ENCODE measurements at places on chromosomes 7 and 10.

DNA sequence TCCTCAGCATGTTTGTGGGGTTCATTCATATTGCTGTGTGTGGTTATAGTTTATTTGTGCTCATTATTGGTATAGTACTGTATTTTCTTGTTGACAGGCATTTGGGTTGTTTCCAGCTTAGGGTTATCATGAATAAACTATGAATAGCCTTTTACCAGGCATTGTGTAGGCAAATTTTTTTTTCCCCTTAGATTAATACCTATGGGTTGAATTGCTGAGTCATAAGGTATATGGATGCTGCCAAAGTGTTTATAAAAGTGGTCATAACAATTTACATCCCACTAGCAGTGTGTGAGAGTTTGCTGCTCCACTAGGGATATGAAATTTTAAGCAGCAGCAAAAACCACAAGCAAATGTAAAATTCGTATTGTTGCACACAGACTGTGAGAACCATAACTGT, 175.0 kb downstream of the PLPP4 start:
- peak; percentile 44 for DNase-seq

DNA sequence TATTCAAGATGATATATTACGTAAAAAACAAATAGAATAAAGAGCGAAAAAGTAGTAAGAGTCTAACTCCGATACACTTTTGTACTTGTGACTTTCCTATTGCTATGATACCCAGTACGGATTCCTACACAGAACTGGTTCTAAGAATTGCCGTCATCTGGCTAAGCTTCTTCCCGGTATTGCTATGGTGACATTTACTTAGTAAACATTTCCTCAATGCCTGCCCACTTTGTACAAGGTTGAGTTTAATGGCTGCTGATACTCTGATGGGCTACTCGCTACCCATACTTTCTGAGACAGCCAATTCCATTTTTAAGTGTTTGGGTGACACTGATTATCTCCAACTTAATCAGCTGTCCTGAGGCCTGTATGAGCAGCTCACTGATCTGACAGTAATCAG, 55.6 kb downstream of the OSBPL3 start:
- no peak for DNase-seq

GRCh38 chr7:64558323-64558705, 4.6 kb downstream of the ZNF680 start:
- no peak for DNase-seq

- no peak for DNase-seq
Observed at GRCh38 chr7:154685564-154685901, 317.4 kb downstream of the PAXIP1 start.

GRCh38 chr7:37694208-37695094, 10.9 kb downstream of the GPR141 start:
- DNase-seq, result no peak

GRCh38 chr7:101877882-101878591, 60.6 kb downstream of the CUX1 start:
- DNase-seq, result no peak

GRCh38 chr7:114793155-114793845, 128.6 kb upstream of the MDFIC start:
- peak; percentile 17 for DNase-seq

DNA sequence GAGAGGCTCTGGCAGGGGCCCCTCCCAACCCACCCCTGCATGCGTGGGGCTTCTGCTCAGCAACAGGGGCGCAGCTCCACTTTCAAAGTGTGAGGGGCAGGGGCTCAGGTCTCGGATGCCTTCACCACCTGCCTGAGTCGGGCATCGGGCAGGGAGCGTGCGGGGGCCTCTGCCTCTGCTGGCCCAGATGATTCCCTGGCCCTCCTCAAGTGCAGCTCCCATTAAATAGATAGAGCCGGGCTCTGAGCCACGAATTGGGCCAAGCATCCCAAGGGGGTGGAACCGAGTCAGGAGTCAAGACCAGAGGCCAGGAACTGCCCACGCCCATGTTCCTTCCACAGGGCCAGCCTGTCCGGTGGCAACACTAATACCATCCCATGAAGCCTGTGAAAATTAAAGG, 108.9 kb upstream of the FAM20C start:
- no peak for DNase-seq

DNA sequence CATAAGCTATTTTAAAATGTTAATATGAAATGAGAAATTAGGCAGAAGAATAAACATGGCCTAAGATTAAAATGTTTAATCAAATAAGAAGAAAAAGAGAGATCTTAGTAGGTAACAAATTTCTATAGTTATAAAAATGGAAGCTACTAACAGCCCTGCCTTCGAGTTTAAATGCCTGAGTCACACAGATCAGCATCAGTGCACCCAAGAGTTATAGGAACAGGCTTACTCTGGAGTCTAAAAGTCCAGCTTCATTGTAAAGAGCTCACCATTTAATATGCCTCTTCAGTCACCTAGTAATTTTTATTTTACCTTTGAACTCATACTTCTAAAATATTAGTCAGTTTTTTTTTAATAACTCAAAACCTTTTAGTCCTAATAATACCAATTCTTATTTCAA, 52.6 kb downstream of the BRI3 start:
- DNase-seq, result no peak

- DNase-seq, result no peak
Observed at GRCh38 chr7:132581431-132581830, 5.2 kb upstream of the PLXNA4 start.

- DNase-seq, result no peak
Observed at GRCh38 chr10:13078912-13079775, 20.8 kb upstream of the OPTN start.

DNA sequence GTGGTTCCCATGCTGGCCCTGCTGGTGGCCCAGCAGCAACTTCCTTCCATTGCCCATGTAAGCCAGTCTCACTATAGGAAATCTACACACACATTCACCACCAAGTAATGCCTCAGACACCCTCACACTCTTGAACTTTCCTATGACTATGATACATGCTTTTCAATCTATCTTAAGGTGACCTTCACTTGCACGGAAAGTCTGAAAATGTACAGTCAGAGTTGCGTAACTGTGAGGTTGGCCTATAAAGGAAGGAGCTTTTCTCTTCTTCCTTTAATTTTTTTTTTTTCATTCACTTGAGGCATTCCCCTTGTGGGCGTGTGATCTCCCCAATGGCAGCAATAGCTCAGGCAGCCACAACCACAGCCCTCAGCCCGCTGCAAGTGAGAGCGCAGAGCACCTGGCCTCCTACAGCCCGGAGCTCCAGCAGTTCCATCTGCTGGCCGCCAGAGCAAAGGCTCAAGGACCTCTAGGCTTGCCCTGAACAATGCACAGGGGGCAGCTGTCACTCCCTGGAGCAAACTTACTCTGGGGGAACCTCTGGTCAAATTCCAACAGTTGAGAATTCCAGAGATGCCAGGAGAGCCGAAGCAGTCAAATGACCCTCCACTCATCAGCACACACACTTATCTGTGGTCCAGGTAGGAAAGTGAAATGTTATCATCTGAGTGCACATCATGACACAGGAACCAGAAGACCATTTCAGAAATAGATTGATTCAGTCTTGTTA, 123.1 kb upstream of the ADO start:
- no peak for DNase-seq

DNA sequence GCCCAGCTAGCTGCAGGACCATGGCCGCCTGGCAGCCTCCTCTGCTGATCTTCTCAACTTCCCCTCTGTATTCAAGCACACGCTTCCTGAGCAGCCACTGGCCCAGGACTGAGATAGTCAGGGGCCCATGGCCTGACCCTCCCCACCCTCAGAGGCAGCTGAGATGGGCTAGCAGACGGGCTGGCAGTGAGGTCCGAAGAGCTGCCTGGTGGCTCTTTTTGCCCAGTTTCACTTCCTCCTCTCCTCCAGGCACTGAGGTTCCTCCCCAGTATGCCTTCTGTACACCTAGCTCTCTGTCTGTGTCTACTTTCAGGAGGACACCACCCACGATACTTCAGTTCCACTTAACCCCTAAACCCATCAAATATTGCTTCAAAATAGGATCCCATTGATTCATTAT, 395.6 kb downstream of the TNS3 start:
- no peak for DNase-seq

DNA sequence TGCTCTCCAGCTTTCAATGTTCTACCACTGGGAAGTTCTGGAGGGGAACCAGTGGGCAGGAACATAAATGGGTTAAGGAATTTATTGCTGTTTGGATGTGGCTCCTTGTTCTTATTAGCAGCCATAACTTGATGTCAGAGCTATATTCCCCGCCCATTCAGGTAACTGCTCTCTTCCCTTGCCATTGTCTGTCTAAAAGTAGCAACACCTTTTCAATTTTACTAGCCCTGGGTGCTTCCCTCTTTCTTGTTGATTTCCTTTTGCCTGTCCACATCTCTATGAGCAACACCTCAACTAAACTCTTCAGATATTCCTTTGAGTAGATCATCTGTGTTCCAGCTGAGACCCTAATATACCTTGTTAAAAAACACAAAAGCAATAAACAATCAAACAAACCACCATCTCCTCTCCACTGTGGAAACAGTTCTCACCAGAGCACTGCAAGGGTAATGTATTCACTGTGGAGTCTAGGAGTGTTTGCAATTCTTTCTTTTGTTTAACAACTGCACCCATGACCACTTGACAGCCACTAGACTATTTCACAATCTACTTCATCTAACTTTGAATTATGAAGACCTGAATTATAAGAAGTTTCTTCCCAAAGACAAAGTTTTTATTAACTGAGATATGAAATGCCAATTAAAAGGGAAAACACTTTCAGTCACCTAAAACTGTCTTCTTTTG, 436.7 kb downstream of the IPMK start:
- no peak for DNase-seq

GRCh38 chr7:41627645-41628298, 75.1 kb downstream of the INHBA start:
- no peak for DNase-seq

DNA sequence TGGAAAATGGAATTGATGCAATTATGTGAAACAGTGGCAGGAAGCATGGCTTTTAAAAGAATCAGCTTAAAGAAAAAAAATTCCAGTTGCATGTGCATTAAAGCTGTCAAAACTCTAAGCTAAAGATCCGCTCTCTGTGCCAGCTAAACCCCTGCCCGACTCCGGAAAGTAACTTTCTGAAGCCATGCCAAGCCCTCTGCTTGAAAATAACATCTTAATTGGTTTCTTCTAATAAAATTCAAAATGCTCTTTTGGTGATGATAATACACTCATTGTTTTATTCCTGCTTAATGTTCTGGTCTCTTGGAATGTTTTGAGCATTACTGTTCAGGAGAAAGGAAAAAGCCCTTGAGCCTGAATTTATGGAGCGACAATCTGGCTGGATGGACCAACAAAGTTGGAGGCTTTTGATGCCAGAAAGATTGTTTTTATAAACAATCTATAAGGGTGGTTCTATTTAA, 11.7 kb downstream of the SEMA3C start:
- no peak for DNase-seq

GRCh38 chr7:47873762-47874161, 74.5 kb downstream of the PKD1L1 start:
- no peak for DNase-seq

- DNase-seq, result no peak
Observed at GRCh38 chr7:29119538-29119937, 26.8 kb downstream of the CPVL start.

DNA sequence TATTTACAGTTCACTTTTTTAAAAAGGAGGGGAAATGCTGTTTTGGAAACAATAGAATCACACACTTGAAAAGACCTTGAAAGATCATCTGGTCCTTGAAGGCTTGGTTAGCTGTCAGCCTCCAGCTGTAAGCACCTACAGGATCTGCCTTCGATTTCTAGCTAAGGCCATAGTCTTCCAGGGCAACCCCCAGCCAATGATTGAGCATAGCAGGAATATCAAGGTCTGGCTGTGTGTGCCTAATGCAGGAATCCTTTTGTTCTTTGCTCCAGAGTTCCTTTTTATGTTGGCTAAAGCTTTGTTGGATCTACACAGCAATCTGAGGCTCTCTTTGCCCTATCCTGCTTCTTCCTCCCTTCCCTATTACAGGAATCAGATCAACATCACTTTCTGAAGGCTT, 5.2 kb upstream of the YAE1 start:
- DNase-seq, result no peak

DNA sequence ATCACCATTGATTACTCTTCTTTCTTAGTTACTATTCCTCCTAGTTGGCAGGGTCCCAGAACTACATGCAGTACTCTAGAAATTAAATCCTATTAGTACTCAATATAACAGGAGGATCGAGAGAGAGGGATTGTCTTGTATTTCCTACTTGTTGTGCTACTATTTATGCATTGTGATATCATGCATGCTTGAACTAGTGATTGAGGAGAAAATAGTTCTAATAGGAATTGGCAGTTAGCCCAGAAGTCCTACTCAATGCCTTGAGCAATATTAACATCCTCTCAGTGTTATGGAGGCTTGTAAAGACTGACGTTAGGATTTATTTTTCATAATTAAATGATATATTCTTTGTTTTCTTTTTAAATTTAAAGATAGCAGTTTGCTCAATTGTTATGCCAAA, 67.4 kb downstream of the FOXP2 start:
- DNase-seq, result no peak

DNA sequence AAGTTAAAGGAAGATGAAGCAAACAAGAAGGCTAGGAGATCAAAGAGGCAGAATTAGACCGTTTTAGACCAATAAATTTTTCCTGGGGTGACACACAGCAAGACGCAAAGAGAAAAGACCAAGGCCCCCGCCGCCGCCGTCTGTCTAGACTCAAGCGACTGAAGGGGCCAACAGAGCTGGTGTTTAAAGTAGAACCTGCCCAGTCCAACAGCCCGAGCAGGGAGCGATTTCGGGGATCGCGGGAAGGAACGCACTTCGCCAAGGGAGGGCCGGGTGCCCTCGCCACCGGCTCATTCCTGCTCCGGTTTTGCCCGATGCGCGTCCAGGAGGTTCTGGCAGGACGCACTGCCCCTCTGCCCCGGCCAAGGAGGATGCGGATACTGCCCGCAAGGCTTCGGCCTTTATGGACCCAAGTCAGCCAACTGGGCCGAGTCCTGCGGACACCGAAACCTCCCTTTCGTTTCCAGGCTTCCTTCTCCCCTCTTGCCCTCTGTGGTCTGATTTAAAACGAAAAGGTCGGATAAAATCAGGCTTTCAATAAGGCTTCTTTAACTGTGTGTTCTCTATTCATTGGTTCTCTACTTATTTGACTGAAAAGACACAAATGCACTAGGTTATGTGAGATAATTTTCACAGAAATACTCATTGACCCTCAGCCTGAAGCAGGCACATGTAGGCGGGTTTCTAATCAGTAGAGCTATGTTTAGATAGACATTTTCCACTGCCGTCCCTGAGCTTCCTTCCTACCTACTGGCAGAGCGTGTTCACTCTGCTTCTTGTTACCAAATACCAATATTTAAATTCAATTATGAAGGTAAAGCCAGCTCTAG, 2.2 kb upstream of the HOXA7 start:
- no peak for DNase-seq

DNA sequence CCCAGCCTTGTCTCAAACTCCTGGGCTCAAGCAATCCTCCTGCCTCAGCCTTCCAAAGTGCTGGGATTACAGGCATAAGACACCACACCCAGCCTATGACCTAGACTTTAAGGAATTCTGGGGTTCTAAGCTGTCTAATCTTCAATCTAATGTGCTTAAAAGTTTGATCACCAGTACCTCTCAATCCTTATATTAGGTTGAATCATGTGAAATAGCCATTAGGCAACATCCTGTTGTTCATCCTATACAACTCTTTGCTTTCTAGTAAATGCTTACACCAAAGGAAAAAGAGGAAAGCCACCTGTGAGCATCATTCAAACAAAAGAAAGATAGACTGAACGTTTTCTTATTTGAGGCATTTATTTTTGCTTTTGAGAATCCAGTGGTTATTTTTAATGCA, 56.0 kb downstream of the ATOH7 start:
- no peak for DNase-seq

GRCh38 chr7:136517971-136518370, 350.5 kb upstream of the CHRM2 start:
- DNase-seq, result no peak

- DNase-seq, result peak; percentile 56
Observed at GRCh38 chr10:62818426-62819011, 2.4 kb upstream of the EGR2 start.
